ENCODE measurements at places on chromosomes 1 and 21. TPM values are rescaled to one million over a fixed set of nuclear protein-coding genes. Genes with fewer than 3 reads are reported as not detected.

- no peaks in the 10 kb centered on the region for H3K27me3 ChIP-seq
- no peak for DNase-seq
- peaks cover 19% of the 10 kb centered on the region for H3K36me3 ChIP-seq
- H3K27ac ChIP-seq = no peak overlapping the region
- H3K4me3 ChIP-seq = no peak overlapping the region
Observed at GRCh38 chr21:15895142-15896106, 165.6 kb downstream of the USP25 start.

GRCh38 chr1:167054946-167055630 lies 35.1 kb downstream of the GPA33 start:
- peaks cover 3% of the 10 kb centered on the region for H3K27me3 ChIP-seq
- no peak for DNase-seq
- H3K4me1 ChIP-seq = peaks cover 12% of the 10 kb centered on the region
- no peak overlapping the region for H3K27ac ChIP-seq
- no peak overlapping the region for H3K4me3 ChIP-seq

GRCh38 chr1:60136395-60136794 lies 62.8 kb upstream of the C1orf87 start:
- no peaks in the 10 kb centered on the region for H3K36me3 ChIP-seq
- no peak overlapping the region for H3K4me3 ChIP-seq
- H3K4me1 ChIP-seq = peaks cover 63% of the 10 kb centered on the region

GRCh38 chr21:41837756-41838297 lies 41.3 kb downstream of the PRDM15 start:
- H3K4me1 ChIP-seq = no peaks in the 10 kb centered on the region
- H3K36me3 ChIP-seq = peaks cover 30% of the 10 kb centered on the region
- no peak overlapping the region for H3K27ac ChIP-seq
- no peaks in the 10 kb centered on the region for H3K27me3 ChIP-seq

GRCh38 chr1:151238467-151238739 lies 16.1 kb upstream of the PSMD4 start:
- H3K27ac ChIP-seq = peak overlapping the region; percentile 82
- no peaks in the 10 kb centered on the region for H3K27me3 ChIP-seq
- DNase-seq = no peak
- peaks cover 23% of the 10 kb centered on the region for H3K4me1 ChIP-seq
- no peak overlapping the region for H3K4me3 ChIP-seq

DNA sequence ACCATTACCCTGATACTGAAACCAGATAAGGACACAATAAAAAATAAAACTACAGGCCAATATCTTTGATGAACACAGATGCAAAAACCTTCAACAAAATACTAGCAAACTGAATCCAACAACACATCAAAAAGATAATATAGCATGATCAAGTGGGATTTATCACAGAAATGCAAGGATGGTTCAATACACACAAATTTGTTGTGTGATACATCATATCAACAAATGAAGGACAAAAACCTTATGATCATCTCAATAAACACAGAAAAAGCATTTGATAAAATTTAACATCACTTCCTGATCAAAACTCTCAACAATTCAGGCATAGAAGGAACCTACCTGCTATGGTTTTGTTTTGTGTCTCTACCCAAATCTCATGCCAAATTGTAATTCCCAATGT lies 74.3 kb upstream of the VANGL1 start:
- no peak overlapping the region for H3K27ac ChIP-seq
- no peak for DNase-seq
- peaks cover 8% of the 10 kb centered on the region for H3K36me3 ChIP-seq
- H3K4me3 ChIP-seq = no peak overlapping the region
- H3K27me3 ChIP-seq = peaks cover 3% of the 10 kb centered on the region
- peaks cover 9% of the 10 kb centered on the region for H3K4me1 ChIP-seq

DNA sequence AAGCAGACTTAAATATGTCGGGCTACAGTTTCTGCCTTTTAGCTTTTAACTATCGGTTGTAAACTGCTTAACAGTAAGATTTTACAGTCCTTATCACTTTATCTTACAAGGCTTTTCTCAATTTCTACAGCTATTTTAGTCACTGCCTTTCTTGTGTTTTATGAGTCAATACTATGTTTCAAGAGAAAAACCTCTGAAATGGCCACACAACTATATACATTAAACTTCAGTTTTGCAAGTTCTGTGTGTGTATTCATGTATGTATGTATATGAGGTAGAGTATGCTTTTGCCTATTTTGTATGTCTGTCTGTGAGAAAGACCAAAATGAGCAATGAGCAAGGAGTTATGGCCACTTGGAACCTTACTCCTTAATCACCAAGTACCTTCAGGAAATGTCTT lies 169.8 kb downstream of the SYT2 start:
- no peak for DNase-seq
- no peaks in the 10 kb centered on the region for H3K27me3 ChIP-seq
- no peaks in the 10 kb centered on the region for H3K36me3 ChIP-seq
- H3K4me1 ChIP-seq = peaks cover 46% of the 10 kb centered on the region
- H3K4me3 ChIP-seq = peak overlapping the region; percentile 70
- no peak overlapping the region for H3K27ac ChIP-seq

- H3K27me3 ChIP-seq = no peaks in the 10 kb centered on the region
- H3K27ac ChIP-seq = no peak overlapping the region
- no peak for DNase-seq
Observed at GRCh38 chr1:67372898-67373297, 57.3 kb downstream of the SERBP1 start.

GRCh38 chr1:92538413-92539061 lies 51.8 kb upstream of the GFI1 start:
- H3K4me3 ChIP-seq = no peak overlapping the region
- H3K27me3 ChIP-seq = no peaks in the 10 kb centered on the region
- no peaks in the 10 kb centered on the region for H3K4me1 ChIP-seq
- H3K27ac ChIP-seq = no peak overlapping the region
- peaks cover 7% of the 10 kb centered on the region for H3K36me3 ChIP-seq

DNA sequence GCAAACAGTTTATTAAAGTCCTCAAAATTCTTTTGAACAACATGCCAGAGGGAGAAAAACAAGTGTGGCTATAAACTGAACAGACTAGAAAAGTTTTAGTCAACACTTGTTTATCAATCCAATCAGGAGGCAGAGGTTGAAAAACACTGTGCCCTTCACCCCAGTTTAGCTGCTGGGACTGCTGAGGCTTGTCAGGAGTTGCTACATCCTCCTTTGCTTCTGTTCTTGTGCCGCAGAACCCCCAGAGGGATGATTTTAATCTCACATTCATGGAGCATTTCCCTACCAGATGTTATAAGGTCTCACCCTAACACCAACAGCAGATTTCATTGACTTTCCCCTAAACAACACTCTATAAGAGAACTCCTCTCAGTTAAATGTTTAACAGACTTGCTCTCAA lies 321.2 kb downstream of the VAV3 start:
- no peak overlapping the region for H3K27ac ChIP-seq
- H3K4me3 ChIP-seq = no peak overlapping the region
- no peak for DNase-seq
- no peaks in the 10 kb centered on the region for H3K36me3 ChIP-seq
- H3K4me1 ChIP-seq = peaks cover 5% of the 10 kb centered on the region

GRCh38 chr1:240869071-240869470 lies 257.1 kb upstream of the GREM2 start:
- peaks cover 6% of the 10 kb centered on the region for H3K36me3 ChIP-seq
- no peak overlapping the region for H3K27ac ChIP-seq
- no peak for DNase-seq
- H3K27me3 ChIP-seq = no peaks in the 10 kb centered on the region
- no peak overlapping the region for H3K4me3 ChIP-seq

DNA sequence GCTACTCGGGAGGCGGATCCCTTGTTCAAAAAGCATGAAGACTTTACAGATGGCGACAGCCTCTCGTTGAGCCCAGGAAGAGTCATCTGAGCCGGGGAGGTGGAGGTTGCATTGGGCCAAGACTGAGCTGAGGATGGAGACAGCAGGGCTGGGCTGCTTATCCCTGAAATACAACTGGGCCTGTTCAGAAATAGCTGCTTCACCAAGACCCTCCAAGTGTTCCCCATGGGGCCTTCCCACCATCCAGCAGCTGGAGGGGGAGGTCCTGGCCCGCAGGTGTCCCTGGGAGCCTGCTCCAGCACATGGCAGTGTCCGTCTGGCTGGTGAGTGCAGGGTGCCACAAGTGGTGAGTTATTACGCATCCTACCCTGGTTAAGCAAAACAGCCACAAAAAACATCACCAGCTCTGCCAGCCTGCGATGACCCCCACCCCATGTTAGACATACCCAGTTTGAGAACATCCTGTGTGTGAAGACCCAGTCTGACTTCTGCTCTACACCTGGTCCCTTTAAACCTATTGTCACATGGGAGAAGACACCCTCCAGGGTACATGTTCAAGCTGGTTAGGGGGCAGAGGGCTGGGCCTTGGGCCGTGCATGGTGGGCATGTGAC lies 93.1 kb upstream of the TMPRSS2 start:
- H3K27ac ChIP-seq = no peak overlapping the region
- H3K4me1 ChIP-seq = peaks cover 20% of the 10 kb centered on the region
- no peak for DNase-seq
- H3K4me3 ChIP-seq = no peak overlapping the region
- no peaks in the 10 kb centered on the region for H3K36me3 ChIP-seq
- peaks cover 3% of the 10 kb centered on the region for H3K27me3 ChIP-seq

The IL19 gene
- not detected for total RNA-seq

The MAP3K21 gene
- total RNA-seq = 0.17 TPM

The FABP3 gene
- 51.8 TPM for total RNA-seq

The KCNE1 gene
- 0.32 TPM for total RNA-seq

The RXRG gene
- not detected for total RNA-seq

The ASCL5 gene
- total RNA-seq = not detected

The VTCN1 gene
- total RNA-seq = not detected

The LY9 gene
- total RNA-seq = not detected

The NBPF4 gene
- not detected for total RNA-seq
